Esophagus muscularis mucosa (tissue), 4 donors: ENCODE measurements at places on chromosomes 7 and 10.

- DNase-seq = peak; percentile 88
Measured at GRCh38 chr10:62618576-62619412, 185.7 kb upstream of the ADO start.

DNA sequence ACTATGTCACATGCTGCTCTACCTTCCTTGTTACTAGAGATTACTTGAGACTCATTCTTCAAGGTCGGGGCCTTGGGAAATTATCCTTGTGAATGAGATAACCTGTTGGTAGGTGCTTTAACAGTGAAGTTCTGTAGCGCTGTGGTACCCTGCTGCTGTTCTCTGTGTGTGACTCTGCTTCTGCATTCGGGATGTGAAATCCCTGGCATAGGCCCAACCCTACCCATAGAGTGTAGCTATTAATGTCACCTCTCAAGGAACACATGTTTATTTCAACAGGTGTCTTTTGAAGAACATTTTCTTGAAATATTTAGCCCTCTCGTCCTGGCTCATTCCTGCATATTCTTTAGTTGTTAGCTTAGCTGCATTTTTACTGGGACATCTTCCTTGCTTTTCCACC lies 41.8 kb upstream of the TMEM236 start:
- DNase-seq = no peak

GRCh38 chr7:12249706-12250105 lies 38.6 kb downstream of the TMEM106B start:
- DNase-seq = no peak

GRCh38 chr7:35261041-35261440 lies 7.1 kb upstream of the TBX20 start:
- no peak for DNase-seq

DNA sequence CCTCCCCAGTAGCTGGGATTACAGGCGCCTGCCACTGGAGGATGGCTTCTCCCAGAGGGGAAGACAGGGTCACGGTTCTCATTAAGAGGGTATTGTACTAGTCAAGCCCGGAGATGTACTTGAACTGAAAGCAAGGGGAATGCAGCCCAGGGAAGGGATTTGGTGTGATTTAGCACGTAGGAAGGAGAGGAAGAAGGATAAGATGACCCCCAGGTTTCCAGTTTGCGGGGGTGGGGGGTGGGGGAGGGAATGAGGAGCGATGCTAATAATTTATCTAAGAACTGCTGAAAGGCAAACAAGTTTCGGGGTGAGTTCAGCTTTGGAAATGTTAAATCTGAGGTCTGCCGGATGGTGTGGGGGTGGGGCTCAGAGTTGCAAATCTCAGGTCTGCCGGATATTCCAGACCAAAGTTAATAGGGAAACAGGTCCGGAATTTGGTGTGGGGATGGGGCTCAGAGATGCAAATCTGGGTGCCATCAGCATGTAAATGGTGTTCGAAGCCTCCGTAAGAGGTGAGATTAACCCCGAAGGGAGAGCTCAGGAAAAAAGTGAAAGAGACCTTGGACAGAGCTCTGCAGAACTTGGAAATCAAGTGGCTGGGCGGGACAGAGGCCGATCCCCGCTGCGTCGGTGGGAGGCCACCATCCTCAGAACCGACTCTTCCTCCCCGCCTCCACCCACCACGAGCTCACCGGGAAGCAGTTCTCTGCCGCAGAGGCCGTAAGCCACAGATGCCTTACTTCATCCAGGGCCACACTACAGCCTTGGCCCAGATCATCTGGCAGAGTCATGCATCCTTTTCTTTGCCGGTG lies 1.6 kb upstream of the SEPHS1 start:
- no peak for DNase-seq

GRCh38 chr7:150818971-150819370 lies 18.4 kb downstream of the TMEM176A start:
- no peak for DNase-seq

DNA sequence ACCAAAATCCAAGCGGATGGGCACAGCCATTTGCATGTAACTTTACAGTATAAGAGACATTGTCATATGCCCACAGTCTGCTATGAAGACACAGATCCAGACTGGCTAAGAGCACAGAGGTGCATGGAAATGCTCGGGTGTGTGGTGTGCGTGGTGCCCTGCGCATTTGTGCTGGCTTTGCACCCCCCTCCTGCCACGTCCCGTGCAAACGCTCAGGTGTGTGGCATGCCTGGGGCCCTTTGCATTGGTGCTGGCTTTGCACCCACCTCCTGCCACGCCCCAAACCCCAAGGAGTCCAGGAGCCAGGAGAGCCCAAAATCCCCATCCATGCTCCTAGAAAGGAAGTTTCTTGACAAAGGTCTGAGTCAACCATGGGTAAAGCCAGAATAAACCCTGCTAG lies 306.2 kb downstream of the PTPRN2 start:
- no peak for DNase-seq

- DNase-seq = no peak
Measured at GRCh38 chr10:65846541-65846940, 1079.3 kb upstream of the LRRTM3 start.
